Coronary artery (tissue), 2 donors: ENCODE measurements at places on chromosomes 12 and 14.

DNA sequence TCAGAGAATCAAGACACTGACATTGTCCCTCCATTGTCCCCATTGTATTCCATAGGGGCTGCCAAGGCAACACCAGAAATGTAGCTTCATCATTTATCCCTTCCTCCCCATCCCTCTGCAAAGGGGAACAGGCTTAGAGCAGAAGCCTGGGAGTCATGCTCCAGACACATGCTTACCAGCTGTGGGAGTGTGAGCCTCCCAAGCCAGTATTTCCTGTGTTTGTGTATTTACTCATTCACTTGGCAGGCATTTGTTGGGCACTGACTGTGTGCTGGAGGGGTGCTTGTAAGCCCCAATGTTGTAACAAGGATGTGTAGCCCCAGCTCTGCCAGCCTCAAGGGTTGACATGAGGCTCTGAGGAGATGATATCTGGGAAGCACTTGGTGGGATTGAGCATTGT lies 46.0 kb upstream of the TCL1A start:
- DNase-seq = no peak

GRCh38 chr12:52350021-52350620 lies 17.2 kb downstream of the KRT85 start:
- peak; percentile 53 for DNase-seq

DNA sequence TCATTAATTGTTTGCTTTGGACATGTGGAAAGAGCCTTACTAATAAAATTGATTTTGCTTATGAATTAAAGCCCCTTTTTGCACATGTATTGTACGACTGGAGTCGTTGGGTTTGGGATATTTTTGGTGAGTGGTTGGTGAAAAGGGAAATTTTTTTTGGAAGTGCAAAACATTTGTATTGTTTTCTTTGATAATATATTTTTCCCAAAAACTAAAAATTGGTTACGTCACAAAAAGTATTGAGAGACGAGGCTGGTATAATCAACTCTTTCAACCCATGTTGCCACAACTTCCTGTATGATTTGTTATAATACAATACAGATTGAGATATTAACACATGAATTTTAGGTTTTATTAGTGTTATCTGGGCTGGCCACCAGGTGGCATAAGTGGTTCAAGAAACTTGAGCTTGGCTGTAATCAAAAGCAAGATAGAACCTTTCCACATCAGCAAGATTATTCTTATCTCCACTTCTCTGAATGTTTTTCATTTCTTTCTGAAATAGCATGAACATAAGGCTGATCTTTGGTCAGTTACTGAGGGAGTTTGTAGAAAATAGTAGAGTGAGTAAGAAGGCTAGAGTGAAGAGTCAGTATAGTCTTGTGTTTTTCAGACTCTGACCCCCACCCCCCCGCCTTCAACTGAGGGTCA lies 8.7 kb downstream of the NGDN start:
- no peak for DNase-seq

DNA sequence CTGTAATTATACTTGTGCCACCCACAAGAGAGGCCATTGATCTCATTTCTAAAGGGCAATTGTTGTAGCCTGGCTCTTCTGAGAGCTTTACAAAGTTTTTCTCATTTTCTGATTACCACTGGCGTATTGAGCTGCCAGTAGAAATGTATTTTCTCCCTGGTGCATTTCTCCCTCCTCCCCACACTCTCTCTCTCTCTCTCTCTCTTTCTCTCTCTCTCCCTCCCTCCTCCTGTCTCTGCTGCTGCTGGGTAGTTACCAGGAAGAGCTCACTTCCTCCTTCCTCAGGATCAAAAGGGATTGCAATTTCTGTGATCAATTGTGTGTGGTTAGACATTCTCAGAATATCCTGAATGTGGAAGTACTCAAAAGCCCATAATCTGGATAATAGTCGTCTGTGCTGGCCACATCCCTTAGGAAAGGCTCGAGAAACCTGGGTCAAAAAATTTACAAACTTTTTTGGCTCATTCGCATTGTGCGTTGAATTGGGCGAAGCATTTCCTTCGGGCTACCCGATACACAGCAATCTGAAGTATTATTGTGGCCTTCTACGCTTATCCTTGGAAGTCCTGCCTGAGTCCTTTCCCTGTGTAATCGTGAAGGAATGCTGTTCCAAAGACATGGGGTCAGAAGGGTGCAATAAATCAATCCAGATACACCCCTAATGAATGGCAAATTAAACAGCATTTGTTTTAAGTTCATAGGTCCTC lies 254.8 kb downstream of the MSRB3 start:
- DNase-seq = no peak

DNA sequence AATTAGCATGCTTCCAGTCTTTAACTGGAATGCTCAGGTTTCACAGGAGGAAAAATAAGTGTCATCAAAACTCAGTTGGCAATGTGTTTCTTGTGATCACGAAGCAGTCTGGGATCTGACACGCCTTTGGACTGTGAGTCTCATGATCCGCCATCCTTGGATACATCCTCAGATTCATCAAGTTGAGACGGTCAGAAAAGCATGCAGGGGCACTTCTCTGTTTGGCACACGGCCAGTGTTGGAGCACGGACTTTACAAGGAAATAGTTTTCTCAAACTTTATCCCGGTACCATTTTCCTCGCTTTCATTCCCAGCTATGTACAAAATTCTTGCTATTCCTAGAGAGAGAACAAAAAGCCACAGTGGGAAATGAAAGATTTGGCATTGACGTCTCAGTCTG lies 88.4 kb upstream of the PARP11 start:
- DNase-seq = no peak

GRCh38 chr12:119686355-119686754 lies 18.4 kb downstream of the PRKAB1 start:
- DNase-seq = no peak

DNA sequence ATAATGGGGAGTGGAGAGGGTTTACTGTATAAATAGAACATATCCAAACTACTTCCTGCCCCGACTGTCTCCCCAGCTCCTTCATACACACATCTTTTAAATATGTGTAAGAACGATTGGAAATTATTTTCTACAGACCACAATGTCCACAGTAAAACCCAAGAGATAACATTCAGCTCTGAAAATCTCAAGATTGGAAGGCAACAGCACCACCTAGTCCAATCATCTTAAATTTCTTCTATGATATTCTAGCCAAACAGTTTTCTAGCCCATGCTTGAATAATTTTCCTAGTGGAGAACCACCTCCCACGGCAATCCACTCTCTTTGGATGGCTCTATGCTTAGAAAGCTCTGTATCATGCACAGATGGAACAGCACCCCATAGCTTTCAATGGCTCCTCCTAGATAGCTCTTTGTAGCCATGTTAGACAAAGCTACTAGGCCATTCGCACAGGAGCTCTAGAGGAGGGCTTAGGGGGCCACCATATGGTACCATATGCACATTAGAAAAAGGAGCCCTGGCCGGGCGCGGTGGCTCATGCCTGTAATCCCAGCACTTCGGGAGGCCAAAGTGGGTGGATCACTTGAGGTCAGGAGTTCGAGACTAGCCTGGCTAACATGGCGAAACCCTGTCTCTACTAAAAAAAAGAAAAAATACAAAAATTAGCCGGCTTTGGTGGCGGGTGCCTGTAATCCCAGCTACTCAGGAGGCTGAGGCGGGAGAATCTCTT lies 18.1 kb downstream of the VDR start:
- DNase-seq = no peak

- DNase-seq = no peak
Measured at GRCh38 chr14:87131879-87132278, 861.1 kb downstream of the GALC start.

GRCh38 chr12:66409195-66409871 lies 107.0 kb downstream of the HELB start:
- no peak for DNase-seq

DNA sequence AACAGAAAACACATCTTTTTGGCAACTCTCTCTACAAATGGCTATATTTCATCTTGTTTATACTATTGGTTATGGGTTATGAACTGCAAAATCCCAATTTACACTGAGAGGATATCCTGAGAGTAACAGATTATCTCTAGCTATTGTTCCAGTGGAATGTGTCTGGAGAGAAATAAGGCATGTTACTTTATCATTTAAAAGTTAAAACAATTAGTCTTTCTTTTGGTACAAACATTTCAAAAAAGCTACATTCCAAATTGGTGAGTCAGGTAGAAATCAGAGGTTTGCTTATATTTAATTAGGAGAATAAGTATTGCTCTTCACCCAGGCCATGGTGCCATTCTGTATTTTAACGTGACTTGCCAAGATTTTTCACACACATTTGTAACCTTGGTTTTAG lies 411.6 kb downstream of the CCER1 start:
- no peak for DNase-seq

GRCh38 chr14:22508150-22508457 lies 80.9 kb downstream of the DAD1 start:
- no peak for DNase-seq

GRCh38 chr14:89430391-89431236 lies 13.6 kb upstream of the FOXN3 start:
- no peak for DNase-seq

- DNase-seq = no peak
Measured at GRCh38 chr12:120041386-120042231, 52.6 kb downstream of the BICDL1 start.

DNA sequence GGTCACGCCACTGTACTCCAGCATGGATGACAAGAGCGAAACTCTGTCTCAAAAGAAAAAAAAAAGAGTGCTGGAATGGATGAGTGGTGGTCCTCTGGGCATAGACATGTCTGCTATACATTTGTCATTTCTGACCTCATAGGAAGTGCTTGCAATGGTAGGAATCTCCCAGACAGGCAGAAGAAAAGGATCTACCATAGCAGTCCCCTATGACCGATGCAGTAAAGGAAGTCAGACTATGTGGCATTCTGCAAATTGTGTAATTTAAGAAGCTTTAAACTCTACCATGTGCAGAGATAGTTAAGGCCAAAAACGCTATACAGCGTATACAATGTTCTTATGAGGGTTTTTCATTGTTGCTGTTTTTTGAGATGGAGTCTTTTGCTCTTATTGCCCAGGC lies 24.7 kb upstream of the RAP1B start:
- no peak for DNase-seq

DNA sequence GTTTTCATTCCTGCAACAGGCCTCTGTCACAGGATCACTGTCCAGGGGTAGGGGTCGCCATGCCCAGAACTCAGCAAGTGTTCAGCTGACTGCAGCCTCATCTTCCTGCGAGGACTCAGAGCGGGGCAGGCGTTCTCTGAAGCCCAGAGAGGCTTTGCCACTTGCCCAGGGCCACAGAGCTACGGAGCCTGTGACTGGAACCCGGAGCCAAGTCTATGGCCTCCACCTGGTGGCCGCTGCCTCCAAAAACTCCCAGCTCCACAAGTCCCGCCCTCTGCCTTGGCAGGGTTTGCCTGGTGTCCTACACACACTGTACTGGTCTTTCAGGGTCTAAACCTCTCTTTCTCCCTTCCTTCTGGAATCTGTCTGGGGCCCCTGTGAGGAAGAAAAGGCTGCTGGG lies 8.7 kb upstream of the PPP1R13B start:
- no peak for DNase-seq

DNA sequence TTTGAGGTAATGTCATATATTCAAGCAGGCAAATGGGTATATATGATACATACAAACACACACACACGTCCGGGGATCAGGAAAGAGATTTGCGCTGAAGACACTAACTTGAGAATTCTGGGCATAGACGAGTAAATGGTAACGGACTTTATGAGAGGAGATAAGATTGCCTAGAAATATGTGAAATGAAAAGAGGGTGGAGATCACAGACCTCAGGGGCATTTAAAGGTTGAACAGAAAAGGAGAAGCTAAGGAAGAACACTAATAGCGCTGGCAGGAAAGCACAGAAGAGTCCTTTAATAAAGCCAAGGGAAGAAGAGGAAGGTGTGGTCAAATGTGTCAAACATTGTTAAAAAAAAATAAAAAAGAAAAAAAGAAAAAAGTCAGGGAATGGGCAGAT lies 13.1 kb downstream of the CRY1 start:
- DNase-seq = no peak

DNA sequence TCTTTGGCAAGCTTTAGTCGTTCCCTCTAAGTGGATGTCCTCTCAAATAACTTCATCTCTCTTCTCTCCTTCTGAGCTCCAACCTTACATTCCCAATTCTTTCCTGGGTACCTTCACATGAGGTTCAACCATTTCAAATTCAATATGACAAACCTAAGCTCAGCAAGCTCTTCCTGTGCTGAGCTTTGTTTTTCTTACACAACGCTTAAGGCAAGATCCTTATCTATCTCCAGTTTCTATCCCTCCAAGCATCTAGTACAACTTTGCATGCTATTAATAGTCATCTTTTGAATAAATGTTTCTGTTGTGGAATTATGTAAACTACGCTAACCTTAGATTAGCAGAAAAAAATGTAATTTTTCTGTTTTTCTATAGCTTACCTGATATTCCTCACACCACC lies 63.7 kb upstream of the IFNG-AS1 start:
- no peak for DNase-seq

DNA sequence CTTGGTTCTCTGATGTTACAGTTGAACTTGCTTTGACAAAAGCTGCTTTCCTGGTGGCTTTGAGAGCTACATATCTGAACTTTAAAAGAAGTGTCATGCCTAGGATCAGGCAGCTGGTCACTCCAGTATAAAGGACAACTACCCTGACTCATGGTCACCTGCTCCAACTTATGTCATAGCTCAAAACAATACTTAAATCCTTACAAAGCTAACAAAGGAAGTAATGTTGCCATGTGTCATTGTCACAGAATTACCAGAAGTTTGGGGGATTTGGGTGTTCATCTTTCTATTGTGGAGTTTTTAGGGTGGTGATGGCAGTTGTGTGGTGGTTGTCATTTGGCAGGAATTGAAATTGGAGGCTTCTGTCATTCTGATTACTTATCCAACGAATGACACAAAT lies 1.8 kb upstream of the TCP11L2 start:
- DNase-seq = no peak

DNA sequence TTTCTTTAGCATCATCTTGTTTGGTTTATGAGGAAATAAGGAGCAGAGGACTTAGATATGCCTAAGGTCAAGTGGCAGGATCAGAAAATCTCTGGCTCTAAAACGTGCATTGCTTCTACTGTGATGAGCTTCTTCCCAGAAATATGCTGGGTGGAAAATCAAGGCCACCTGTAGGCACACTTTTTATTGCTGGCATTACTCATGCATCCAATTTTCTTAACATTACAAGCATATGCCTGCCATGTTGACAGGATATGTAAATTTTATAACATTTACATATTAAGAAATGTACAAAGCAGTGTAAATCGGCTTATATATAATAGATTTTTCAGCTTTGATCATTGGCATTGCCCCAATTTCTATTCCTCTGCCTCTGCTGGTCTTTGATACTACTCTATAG lies 409.6 kb downstream of the TMEM132D start:
- DNase-seq = no peak

GRCh38 chr12:56993346-56993745 lies 13.0 kb downstream of the ZBTB39 start:
- peak; percentile 38 for DNase-seq

- no peak for DNase-seq
Measured at GRCh38 chr12:119239040-119239439, 60.3 kb downstream of the HSPB8 start.

GRCh38 chr12:55705782-55706402 lies 1.8 kb downstream of the ITGA7 start:
- DNase-seq = no peak

DNA sequence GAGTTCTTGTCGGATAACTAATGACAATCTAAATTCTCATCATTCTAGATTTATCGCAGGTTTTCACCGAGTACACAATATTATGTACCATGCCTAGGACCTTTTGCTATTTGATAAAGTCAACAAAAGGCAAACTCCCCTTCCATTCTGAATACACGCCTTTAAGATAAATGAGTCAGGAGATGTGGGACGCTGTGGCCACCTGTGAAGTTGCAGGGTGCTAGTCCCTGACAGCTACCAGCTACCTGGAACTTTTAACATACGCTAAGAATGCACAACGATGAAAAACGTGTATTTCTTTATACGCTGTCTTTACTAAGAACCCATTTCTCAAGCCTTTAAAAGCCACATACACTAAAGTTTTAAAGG lies 678 bp downstream of the MDM1 start:
- no peak for DNase-seq
